ENCODE measurements at places on chromosomes 12 and 14.

DNA sequence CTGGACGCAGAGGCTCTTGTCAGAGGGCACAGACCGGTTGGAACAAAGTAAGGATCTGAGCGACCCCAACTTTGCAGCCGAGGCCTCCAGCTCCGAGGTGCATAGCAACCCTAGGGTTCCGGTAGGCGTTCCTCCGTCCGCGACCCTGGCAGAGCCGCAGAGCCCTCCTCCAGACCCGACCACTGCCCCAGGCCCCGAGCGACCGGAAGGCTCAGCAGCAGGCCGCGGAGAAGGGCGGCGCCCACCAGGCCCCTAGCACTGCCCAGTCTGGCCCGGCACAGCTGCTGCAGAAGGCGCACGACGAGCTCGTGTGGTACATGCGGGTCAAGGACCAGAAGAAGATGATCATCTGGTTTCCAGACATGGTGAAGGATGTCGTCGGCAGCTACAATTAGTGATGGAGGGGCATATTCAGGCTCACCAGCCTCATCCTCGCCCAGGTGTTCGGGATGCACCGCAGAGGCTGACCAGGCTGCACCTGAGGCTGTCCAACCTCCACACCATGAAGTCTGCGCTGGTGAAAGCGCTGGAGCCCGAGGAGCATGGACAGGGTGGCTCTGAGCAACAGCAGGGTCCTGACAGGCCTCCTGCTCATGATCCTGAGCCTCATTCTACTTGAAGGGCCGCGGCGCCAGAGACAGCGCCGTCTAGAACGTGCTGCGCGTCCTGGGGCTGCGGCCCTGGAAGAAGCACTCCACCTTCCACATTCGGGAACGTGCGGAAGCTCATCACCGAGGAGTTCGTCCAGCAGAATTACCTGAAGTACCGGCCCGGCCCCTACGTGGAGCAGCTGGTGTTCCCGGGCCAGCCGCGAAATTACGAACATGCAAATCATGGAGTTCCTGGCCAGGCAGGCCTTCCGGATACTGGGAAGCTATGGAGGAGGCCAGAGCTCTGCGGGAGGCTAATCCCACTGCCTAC lies 24.5 kb downstream of the CAPS2 start:
- DNase-seq: no peak

- no peak for DNase-seq
Observed at GRCh38 chr14:39398382-39398781, 33.9 kb downstream of the FBXO33 start.

- DNase-seq: no peak
Observed at GRCh38 chr12:3213188-3213587, 136.0 kb downstream of the TSPAN9 start.

- peak; percentile 92 for DNase-seq
Observed at GRCh38 chr14:23551266-23552028, at the start of gene ZFHX2. Gene ZFHX2 (minus strand): TSS chr14:23551765. CDS start chr14:23535325, 16,440 bp downstream.

DNA sequence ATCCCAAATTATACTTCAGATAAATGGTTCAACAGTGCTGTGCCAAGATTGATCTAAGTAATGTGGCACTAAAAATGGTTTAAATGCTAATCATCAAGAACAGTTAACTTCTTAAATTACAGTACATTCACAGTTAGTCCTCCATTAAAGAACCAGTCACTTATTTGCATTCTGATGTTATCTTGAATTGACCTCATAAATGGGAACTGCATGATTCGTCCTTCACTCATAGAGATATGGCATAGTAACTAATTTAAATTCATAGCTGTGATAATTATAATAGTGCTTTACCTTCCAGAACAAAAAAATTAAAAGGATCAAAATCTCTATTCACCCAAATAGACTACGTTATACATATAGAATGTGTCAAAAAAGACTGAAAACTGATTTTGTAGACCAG lies 61.1 kb downstream of the COCH start:
- no peak for DNase-seq

DNA sequence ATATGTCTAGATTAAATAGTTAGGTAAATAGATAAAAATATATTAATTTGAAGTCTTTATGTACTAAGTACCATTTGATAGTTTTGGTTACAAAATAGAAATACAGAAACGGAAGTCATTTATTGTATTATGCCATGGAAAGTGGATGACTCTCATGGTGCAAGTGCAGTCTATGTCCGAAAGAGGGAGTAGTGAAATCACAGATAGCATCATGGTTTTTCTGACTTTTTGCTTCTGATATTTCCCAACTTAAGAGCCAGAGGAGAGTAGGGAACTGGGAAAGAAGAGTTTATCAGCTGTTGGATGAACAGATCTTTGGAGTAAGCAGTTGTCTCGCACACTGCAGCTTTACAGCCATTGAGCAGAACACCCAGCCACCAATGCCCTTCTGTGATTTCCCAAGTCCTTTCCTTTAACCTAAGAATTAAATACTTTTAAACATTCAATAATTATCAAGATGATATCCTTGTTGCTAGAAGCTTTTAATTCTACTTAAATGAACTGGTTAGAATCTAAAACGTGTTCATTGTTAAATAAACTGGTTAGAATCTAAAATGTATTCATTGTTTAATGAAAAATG lies 18.4 kb upstream of the SRGAP1 start:
- no peak for DNase-seq

- no peak for DNase-seq
Observed at GRCh38 chr12:575129-575502, 88.1 kb downstream of the NINJ2 start.

GRCh38 chr12:130920723-130921381 lies 32.9 kb upstream of the ADGRD1 start:
- no peak for DNase-seq

DNA sequence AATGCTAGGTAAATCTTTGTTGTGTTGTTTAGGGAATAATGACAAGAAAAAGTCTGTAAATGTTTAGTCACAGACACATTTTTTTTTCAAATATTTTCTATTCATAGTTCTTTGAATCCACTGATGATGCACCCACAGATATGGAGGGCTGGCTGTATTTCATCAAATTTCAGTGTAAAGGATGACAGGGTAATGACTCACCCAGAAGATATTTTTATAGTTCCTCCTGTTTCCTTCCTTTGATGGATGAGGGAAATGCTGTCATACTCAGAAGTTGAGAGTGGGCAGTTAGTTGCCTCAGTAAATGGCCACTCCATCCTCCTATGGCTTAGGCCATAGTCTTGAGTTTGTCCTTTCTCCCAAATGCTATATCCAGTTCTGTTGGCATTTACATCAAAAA lies 76.9 kb upstream of the REP15 start:
- DNase-seq: no peak

DNA sequence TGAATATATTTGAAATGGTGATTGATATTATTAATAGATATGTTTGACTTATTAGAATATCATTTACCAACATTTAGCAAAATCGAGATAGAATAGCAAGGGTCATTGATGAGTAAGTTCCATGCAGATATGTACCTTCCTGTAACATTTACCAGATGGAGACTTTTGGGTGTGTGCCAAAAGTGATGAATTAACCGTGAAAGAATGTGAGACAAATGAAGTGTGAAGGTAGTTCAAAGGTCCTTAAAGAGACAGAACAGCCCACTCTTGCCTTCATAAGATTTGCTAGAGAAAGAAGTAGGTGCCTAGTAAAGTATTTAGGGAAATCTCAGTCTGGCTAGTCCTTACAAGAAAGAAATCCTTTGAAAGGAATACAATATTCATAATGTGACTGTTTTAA lies 45.5 kb downstream of the FGD4 start:
- DNase-seq: no peak

DNA sequence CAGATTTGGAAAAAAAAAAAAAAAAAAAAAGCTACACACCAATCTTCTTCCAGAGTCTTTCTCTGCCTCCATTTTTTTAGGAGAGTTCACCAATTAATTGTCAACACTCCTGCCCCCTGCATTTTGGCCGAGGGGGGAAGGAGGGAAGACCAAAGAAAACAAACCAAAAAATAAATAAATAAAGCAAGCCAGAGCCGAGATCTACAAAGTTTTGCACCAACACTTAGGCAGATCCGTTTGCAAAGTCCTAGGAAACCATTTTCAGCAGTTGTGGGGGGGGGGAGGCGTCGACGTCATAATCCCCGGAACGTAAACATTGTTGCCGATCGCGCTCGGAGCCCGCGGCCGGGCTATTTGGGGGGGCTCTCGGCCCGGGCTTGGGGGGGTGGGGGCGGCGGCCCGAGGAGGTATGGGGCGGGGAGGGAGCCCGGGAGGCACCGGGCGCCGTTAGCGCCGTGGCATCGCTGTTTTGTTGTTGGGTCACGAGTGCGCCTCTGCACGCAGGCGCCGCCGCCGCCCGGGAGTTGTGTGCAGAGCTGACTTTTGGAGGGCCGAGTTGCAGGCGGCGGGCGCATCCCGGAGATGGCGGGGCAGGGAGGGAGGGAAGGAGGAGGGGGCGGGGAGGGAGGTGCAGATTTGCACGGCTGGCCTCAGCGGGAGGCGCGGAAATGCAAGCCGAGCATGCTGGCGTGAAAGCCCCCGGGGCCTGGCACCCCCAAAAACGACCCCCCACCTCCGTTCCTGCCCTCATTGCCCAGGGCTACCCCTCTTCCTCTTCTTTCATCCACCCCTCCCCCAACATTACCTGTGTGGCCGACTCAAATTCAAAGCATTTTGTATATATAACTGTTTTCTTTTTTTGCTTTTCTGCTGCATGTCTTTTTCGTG lies 598 bp downstream of the KDM2B start:
- DNase-seq: peak; percentile 78

DNA sequence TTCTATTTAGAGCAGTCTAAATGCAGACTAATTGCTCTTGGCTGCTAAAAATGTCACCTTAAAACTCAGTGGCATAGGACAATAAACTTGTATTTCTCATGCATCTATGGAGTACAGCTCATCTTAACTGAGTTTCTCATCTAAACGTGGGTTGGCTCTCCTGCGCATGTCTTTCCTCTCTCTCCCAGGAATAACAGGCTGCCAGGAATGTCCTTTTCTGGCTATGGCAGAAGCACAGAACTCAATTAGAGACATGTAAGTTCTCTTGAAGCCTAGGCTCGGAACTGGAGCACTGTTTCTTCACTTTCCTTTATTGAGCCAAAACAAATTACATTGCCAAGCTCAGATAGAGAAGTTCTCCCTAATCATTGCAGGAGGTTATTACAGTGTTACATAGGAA lies 722.3 kb upstream of the FLRT2 start:
- DNase-seq: no peak

- DNase-seq: no peak
Observed at GRCh38 chr12:118741194-118741593, 240.1 kb upstream of the SRRM4 start.

- DNase-seq: no peak
Observed at GRCh38 chr14:88154926-88155325, 150.0 kb downstream of the GPR65 start.

DNA sequence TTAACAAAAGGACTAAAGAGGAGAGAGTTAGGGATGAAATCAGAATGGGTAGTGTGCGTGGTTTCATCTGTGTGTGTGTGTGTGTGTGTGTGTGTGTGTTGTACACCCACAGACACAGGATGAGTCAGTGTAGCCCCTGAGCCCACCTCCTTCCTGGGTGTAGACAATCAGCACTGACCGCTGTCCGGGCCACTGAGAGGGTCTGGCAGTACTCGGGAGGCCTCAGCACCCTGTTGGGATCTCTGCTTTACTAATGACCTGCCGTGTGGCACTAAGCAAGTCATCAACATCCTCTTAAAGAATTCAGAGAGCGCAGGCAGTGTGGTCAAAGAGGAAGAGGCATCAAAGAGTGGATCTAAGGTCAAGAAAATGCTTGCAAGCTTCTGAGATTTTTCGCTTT lies 112.6 kb downstream of the PRMT8 start:
- no peak for DNase-seq

DNA sequence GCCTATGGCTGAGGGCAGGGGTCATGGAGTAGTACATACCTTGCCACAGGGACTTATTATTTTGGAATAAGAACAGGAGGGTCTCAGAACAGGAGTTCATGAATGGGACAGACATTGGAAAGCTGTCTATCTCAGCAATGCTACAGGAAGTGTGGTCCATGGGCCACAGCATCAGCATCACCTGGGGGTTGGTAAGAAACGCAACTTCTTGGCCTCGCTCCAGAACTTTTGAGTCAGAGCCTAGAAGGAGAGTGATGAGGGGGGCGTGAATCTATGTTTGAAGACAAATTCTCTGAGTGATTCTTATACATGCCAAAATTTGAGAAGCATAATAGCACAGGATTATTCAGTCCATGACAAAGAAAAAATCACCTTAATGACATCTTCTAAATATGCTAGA lies 156.6 kb downstream of the RPAP3 start:
- peak; percentile 29 for DNase-seq

DNA sequence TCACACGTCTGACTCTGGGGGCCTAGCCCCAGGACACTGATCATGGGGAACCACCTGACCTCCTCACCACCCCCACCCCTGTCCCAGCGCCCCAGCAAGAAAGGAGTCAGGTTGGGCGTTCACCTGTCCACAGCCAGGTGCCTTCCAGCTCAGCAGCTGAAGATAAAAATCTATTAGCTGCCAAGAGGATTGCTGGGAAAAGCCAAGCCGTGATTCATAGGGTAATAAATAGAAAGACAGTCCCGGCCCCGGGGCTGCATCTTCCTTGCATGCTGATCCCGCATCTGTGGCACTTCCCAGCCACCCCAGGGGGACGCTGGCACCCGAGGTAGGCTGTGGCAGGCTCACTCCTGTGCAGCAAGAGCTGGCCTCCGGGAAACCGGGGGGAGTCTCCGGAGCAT lies 70.2 kb upstream of the NCOR2 start:
- no peak for DNase-seq

DNA sequence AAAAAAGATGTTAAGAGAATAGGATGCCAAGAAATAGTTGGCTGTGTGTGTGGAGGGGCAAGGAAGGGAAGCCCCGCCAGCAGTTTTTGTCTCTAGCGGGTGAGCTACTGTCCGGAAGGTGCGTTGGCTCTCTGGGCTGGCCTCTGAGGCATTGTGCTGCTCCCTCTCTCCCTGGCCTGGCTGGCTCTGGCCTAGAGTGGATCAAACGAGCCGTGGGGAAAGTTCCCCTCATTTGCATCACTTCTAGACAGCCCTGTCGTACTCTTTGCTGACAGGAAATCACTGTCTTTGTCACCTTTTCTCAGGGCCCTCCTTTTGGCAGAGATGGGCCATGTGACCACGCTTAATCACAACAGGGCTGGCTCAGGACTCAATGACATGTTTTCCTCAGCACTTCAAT lies 236.1 kb upstream of the NPAS3 start:
- DNase-seq: peak; percentile 29

GRCh38 chr12:88113871-88114270 lies 28.0 kb downstream of the CEP290 start:
- DNase-seq: no peak

DNA sequence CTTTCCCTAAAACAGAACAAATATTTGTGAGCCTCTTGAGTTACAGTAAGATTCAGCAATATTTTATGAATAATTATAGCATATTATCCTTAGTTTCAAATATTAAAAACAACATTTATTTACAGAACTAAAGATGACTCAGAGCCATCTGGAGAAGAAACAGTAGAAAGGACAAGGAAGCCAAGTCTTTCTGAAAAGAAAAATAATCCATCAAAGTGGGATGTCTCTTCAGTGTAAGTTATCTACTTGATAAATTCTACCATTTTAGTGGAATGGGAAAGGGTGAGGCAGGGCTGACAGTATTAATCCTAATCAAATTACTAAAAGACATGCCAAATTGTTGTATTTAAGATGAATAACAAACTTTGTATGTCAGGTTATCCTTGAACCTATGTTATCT lies 88.1 kb downstream of the DNAI7 start:
- no peak for DNase-seq

Measured in stimulated activated CD4-positive, alpha-beta T cell treated with anti-CD3 and anti-CD28 coated beads, Interleukin-15, amount 100 ng/mL, for 24 hours (primary cell).